Activated CD4-positive, alpha-beta T cell treated with anti-CD3 and anti-CD28 coated beads for 36 hours (primary cell): ENCODE measurements at places on chromosomes 7 and 10.

GRCh38 chr10:17811146-17811865, 2.2 kb downstream of the MRC1 start:
- no peak for DNase-seq

DNA sequence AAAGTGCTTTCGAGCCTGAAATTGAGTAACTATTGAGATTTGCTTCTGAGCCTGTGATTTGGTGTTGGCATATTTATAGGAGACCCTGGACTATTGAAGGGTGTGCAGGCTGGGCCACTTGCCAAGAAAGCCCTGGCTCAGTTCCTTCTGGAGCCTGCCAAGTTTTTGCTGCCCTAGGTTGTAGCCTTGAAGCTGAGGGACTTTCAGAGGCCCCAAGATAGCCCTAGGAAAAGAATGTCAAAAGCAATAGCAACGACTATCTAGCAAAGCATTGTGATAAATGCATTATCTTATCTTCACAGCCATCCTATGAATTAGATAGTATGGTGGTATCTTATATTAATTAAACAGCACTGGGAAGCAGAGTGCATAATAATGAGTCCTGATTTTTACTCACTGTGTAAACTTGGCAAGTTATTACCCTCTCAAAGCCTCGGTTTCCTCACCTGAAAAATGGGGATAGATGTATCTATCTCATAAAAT, 473.7 kb upstream of the PODXL start:
- DNase-seq, result no peak

- DNase-seq, result no peak
Observed at GRCh38 chr7:25181532-25181931, 46.8 kb downstream of the NPVF start.

GRCh38 chr10:91977491-91977890, 53.9 kb downstream of the BTAF1 start:
- no peak for DNase-seq

DNA sequence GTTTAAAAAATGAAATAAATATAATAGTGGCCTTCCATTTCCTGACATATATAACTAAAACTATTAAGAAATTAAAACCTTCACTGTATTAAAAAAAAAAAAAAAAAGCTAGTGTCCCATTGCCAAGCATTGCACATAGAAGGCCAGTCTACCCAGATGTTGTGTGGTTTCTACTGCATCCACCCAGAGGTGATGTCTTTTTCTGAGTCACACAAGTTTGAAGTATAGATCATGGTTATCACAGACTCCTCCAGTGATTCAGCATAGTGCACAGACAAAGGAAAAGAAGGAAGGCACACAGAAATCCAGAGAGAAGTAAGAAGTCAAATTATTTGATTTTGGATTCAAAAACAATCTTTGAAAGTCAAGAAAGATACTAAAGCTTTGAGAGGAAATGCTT, 429.0 kb downstream of the ETV1 start:
- DNase-seq, result no peak

- DNase-seq, result no peak
Observed at GRCh38 chr10:1972406-1972805, 235.1 kb upstream of the ADARB2 start.

DNA sequence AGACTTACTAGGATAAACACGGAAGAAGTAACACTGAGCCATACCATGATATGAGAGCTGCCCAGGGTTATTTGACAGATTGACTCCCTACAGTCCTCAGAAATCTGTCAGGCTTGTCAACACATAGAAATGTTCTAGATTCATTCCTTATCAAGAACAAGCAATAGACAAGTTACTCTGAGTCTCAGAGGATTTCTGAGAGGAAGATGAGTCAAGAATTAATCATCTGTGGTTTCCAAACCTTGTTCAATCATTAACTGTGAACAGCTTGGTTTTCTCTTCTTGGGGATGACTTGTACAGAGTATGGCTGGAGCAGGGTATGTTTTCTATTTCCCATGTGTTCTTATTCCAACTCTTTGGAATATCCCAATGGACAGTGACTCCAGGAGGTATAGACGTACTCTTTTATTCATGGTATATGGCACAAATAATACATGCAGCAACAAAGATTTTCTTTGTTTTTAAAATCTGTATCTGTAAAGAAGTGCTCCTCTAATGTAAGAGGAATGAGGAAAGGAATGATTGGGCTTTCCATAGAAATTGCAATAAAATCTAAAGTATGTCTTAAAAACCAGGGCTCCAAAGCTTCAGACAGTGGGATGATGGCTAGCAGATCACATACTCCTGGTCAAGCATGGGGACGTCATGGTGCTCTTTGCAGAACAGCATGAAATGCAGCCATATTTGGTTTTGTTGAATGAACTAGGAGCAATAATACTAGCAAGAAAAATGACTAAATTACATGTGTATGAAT, 11.9 kb upstream of the SFR1 start:
- no peak for DNase-seq

- DNase-seq, result peak; percentile 68
Observed at GRCh38 chr7:54788664-54789063, 29.7 kb upstream of the SEC61G start.

GRCh38 chr7:41576166-41576565, 126.7 kb downstream of the INHBA start:
- no peak for DNase-seq

- no peak for DNase-seq
Observed at GRCh38 chr10:51606825-51607462, 92.5 kb downstream of the CSTF2T start.

GRCh38 chr10:68052463-68052862, 22.6 kb downstream of the HERC4 start:
- no peak for DNase-seq
